T follicular helper cell (primary cell): ENCODE measurements at places on chromosomes 5 and 9.
A peak's percentile ranks its signal among the peaks of the same experiment; 100 is the strongest.

- DNase-seq: no peak
Measured at GRCh38 chr9:101707721-101708120, 30.7 kb downstream of the GRIN3A start.

GRCh38 chr9:36063804-36064447 lies 27.2 kb downstream of the RECK start:
- DNase-seq: no peak

DNA sequence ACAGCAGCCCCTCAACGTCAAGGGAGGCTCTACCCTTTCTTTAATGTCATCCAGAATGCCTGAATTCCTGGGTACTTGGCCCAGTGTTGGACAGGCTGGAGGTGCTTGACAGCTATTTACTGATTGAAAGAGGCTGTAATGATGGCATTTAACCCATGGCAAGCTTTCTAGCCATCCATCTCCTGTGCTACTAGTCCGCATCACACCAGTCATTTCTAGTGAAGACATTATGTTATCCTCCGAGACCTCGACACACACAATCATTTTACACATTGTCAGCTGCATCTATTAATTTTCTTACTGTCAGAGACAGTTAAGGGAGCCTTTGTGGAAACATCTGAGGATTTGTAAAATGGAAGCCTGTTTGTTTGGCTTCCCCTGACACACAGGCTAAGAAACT lies 149.3 kb upstream of the FSTL4 start:
- no peak for DNase-seq

DNA sequence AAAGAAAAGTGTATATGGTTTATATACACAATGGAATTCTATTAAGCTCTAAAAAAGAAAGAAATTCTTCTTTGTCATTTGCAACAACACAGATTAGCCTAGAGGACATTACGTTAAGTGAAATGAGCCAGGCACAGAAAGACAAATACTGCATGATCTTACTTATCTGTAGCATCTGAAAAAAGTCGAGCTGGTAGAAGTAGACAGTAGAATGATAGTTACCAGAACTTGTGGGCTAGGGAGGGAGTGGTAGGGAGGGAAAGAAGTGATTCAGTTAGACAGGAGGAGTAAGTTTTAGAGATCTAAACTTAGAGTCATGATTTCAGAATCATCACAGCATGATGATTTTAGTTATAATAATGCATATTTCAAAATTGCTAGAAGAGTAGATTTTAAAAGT lies 184.6 kb downstream of the TLE4 start:
- no peak for DNase-seq

DNA sequence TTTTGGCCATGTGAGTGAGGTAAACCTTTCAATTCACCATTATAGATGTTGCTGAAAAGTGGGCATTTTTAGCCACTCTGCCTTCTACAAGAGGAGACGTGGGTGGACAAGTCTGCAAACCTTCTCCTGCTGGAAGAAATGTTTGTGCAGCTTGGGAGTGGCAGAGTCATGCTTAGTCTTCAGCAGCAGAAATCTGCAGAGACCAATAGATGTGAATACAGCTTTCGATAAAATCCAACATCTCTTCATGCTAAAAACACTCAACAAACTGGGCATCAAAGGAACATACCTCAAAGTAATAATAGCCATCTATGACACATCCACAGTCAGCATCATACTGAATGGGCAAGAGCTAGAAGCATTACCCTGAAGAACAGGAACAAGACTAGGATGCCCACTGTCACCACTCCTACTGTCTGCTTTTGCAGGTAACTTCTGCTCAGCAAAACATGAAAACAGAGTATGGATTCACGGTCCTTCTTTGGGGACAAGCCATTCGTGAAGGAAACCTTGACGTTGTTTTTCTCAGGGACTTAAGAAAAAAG lies 91.3 kb downstream of the RALGPS1 start:
- DNase-seq: no peak

DNA sequence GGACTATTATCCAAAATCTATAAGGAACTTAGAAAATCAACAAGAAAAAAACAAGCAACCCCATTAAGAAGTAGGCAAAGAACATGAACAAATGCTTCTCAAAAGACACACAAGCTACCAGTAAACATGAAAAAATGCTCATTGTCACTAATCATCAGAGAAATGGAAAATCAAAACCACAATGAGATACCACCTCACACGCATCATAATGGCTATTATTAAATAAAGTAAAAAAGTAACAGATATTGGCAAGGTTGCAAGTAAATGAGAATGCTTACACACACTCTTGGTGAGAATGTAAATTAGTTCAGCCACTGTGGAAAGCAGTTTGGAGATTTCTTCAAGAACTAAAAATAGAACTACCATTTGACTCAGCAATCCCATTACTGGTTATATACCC lies 167.0 kb upstream of the DMRTA1 start:
- no peak for DNase-seq

DNA sequence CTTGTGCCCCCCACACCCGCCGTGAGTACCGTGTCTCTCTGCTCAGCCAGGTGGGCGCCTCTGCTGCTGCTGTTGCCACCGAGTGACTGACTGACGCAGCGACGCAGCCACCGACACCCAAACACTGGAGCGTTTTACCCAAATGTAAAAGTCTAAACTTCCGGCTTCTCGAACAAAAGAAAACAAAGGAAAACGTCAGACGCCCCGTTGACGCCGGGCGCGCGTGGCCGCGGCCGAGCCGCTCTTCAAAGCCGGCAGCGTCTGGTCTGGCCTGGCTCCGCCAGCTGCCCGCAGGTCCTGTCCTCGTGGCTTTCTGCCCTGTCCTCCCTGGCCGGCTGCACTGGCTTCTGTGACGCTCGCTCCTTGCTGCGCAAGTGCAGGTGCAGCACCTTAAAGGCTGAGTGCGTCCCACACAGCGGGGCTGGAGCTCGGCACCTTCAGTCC lies 41.4 kb upstream of the CLPTM1L start:
- peak; percentile 71 for DNase-seq

GRCh38 chr9:88811511-88811910 lies 179.8 kb upstream of the S1PR3 start:
- DNase-seq: no peak

DNA sequence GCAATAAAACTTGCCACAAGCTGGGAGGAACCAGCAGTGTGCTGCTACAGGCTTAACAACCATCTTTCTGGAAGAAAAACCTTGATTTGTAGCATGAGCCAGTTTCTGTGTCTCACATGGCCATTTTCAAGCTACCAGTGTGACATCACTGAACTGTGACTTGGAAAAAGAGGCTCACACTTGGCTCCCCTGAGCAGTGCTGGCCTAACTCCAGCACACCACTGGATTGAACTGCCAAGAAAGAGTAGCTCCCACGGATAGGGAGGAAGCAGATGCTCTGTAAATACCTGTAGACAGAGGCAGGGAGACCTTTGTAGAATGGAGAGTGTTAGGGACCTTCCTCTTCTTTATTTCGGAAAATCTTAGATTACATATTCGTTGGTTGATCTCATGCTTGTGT lies 197.9 kb downstream of the SH3GL2 start:
- no peak for DNase-seq

- DNase-seq: no peak
Measured at GRCh38 chr9:127788337-127789011, 2.6 kb downstream of the CDK9 start.

GRCh38 chr9:77328102-77328501 lies 150.8 kb downstream of the VPS13A start:
- DNase-seq: no peak

DNA sequence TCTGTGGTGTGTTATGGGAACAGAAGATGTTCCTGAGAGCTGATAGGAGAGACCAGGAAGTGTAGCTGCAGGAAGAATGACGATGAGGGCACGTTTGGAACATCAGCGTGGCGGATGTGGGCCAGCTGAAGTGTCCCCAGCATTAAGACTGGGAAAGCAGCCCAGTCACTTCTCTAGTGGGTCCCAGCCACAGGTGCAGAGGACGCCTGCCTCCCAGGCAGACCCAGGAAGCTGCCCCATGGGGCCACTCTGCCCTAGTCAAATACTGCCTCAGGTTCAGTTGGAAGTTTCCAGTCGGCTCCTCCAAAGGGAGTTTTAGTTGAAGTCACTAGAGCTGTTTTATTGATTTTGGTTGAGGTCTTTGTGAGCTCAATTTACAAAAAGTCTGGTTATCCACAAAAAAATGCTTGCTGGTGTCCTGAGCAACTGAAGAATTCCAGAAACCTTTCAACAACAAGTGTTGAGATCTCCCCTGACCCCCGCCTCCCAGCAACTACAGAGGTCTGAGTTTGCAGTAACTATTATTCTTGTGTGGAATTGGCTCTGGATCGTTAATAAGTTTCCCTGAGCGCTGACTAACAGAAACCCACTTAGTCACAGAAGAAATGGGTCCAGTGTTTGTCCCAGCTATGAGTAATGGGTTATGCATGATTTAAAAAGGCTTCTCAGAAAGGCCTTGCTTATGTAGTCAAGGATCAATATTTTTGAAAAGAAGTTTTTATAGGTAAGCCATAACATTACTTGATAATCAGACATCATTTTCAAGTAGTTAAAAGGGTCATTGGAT lies 294.1 kb downstream of the FANCC start:
- no peak for DNase-seq

DNA sequence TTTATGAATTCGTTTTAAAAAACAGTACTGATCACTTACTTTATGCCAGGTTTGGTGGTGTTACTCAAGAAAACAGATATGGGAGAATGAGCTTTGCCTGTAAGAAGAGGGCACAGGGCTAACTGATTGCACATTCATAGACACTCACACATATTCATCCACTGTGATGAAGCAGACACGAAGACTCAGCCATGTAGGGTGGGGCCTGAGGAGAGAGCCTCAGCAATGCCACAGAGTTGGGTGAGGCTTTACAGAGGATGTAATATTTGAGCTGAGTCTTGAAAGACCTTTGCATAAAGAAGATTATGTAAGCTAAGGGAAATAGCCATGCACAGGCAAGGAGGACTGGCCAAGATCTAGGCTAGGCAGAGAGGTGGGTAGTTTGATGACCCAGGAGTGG lies 472.8 kb downstream of the PSAT1 start:
- no peak for DNase-seq

DNA sequence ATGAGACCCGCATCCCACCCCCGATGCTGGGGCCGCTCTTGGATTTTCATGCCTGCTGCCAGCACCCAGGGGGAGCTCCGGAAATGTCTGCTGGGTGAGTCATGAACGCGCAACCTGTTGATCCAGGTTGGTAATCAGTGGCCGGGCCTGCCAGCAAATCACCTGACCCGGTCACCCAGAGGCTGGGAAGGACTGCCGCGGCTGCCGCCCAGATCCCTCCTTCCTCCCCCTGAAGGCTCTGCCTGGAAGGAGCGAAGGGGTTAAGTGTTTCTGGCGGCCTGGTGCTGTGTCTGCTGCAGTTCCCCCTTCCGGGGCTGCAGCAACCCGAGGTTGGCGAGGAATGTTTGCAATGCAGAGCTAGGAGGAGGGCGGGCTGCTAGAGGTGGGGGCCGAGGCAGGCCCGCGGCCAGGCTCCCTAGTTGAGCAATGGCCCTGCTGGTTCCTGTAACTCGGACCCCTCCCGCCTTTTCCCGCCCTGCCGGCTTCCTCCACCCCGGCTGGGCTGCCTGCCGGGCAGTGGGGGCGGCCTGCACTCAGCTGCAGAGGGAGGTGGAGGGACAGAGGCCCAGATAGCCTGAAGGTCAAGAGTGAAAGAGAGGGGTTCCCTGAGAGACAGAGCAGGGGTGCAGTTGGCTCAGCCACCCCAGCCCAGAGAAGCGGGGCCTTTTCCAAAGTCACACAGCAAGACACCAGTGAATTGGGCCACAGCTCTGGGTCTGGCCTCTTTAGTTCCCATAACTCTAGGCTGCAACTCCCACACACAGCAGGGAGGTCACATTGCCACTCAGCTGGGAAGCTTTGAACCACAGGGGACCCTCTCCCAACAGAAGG lies 156.3 kb upstream of the IER5L start:
- DNase-seq: no peak

- no peak for DNase-seq
Measured at GRCh38 chr5:10441992-10442435, 335 bp downstream of the ROPN1L start.

DNA sequence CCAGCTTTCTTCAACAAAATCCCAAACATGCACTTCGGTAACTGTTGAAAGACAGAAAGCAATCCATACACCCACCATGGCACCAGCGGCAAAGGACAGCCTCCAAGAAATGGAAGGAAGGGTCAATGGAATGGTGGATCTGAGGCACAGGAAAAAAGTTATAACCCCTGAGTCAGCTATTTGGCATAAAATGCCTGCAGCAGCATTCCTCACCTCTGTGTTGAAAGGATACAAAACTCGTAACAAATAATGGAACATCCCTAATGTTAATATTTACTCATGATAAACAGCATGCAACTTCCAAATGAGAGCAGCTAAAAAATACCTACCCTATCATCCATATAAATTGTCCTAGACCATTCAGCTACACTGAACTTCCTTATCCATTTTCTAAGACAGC lies 9.4 kb downstream of the FBXW11 start:
- no peak for DNase-seq

- no peak for DNase-seq
Measured at GRCh38 chr9:20314981-20315380, 307.3 kb downstream of the MLLT3 start.

GRCh38 chr5:21802869-21803490 lies 1050.2 kb downstream of the CDH12 start:
- DNase-seq: no peak

- no peak for DNase-seq
Measured at GRCh38 chr5:119321569-119322311, 34.1 kb upstream of the TNFAIP8 start.

DNA sequence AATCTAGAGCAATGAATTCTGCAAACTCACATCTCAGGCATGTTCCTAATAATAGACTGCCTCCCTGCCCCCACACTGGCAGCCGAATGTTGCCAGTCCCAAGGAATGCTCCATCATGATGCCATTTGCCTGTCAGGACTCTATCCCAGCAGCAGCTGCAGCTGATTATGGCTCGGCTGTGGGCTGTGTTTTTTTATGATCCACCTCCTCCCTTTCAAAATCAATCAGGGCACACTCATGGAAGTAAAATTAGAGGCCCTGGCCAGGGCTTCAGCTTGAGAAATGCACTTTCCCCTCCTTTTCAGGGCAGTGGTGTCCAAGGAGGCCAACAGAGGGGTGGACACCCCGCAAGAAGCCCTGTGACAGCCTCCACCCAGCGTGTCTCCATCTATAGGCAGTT lies 176.7 kb upstream of the S1PR3 start:
- no peak for DNase-seq

DNA sequence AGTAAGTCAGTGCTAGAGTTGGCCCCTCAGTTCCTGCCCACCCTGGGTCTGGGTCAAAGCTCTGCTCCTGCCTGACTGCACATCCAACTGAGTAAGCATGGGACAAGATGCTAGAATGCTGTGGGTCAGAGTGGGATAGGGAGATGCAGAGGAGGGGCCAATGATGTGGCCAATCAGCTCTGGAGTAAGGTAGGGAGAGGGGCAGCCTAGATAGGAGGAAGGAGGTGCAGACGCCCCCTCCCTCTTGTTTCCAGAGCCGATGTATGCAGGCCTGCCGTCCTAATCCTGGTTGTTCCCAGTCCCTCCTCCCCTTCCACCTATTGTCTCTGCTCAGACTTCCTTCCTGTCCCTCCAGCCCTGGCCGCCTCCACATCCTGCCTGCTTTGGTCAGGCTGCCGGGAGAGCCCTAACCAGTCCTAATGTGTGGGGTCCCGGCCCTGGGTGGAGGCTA lies 1.3 kb downstream of the ARAP3 start:
- DNase-seq: no peak

GRCh38 chr5:14440582-14441431 lies 140.8 kb upstream of the OTULINL start:
- no peak for DNase-seq

GRCh38 chr9:81690251-81690851 lies 1.0 kb upstream of the TLE1 start:
- DNase-seq: no peak
